T-helper 17 cell (primary cell): ENCODE measurements at places on chromosomes 2 and 18.

DNA sequence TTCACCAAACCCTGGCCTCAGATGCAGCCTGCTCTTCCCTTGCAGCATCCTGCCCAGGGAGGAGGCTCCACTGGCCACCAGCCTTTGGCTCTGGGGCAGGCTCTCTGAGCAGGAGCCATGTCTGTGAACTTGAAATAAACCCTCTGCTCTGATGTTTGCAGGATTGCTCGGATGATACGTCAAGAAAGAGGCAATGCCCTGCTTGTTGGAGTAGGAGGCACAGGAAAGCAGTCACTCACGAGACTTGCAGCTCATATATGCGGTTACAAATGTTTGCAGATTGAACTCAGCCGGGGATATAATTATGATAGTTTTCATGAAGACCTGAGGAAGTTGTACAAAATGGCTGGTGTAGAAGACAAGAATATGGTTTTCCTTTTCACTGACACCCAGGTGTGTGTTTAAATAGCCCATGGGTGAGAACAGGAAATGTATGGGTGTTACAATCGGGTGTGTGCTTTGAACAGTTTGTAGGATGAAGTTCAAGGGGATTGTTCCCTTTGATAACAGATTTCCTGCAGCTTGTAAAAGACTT, 177.9 kb downstream of the DNAH6 start:
- no peak for DNase-seq

DNA sequence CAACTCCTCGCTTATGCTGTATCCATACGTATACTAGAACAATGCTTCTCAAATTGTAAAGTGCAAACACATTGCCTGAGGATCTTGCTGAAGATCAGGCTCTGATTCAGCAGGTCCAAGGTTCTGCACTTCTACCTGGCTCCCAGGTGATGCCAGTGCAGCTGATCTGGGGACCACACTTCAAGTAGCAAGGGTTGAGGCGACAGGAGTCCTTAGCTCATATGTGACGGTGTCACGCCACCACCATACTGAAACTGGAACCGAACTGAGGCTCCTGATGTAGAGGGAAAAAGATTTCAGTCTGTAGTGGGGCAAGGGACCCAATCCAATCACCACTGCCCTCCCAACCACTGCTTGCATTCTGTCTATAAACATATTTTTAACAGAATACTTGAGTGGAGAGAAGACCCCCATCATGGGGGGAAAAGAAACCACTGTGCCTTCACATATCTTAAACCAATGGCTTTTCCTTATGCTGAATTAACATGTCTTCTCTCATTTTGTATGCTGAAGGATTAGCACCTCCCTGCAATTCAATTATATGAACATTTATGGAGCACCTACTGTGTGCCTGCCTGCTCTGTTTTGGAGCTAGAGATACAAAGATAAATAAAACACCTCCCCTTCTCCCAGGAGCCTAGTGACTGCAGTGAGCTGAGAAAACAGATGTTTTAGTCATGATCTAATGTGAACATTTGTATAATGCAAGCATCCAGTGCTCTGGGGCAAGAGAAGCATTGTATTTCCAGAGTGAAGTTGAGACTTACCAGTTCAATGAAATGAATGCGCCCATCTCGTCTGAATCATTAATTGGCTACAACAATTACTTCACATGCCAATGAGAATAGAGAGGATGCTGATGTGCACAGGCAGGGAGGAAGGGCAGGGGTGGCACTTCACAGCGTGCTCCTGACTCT, 6.6 kb upstream of the ASAP2 start:
- no peak for DNase-seq

GRCh38 chr2:207770602-207771404, 1.1 kb upstream of the FZD5 start:
- no peak for DNase-seq

DNA sequence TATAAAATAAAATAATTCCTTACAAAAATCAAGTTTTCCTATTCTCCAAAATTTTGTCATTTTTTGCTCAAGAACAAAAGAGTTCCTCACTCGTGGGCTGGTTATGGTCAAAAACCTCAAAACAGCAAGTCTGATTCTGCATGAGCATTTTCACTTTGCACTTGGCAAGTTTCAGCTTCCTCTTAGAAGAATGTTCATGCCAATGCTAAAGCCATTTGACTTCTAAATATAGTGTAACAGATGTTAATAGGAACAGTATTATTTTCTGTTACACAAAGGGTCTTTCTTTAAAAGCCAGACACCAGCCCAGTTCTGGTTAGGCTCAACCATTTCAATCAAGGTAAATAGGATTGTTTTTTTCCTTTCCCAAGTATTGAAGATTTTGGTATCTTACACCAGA, 261.3 kb upstream of the CCDC68 start:
- DNase-seq, result no peak

GRCh38 chr2:37586663-37587317, 84.7 kb downstream of the CDC42EP3 start:
- no peak for DNase-seq

- DNase-seq, result no peak
These were observed 63.9 kb downstream of the CCBE1 start for GRCh38 chr18:59633317-59633716.

DNA sequence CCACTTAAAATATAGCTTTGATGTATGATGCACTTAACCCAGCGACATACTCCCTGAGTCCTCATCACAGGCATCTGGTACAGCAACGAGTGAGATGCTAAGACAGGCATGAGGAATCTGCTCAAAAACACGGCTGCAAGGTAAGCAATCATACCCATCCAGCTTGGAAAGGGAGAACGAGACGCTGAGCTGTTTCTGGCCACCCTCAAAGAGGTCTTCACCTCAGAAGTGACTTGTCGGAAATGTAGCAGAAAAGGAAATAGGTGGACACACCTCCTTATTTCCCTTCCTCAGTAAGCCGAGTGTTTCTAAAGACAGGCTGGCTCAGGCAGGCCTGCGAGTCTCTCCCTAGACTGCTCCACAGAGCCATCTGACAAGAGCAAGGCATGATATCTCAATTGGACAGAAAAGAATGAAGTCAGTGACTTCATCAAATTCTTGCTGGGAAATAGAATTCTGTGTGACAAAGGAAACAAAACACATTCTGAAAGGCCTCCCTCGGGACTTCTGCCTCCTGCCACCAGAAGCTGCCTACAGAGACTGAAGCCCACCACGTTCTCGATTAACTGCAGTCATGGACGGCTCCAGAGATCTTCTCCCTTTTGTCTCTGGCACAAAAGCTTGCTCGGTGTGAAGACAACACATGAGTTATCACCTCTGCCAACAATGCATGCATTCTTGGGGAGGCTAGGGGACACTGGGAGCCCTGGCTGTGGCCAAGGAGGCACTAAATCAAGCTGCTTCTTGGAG, 84.3 kb downstream of the UXS1 start:
- DNase-seq, result no peak

GRCh38 chr18:21538230-21538629, 62.3 kb downstream of the ESCO1 start:
- DNase-seq, result no peak

- no peak for DNase-seq
These were observed 53.7 kb downstream of the BCL11A start for GRCh38 chr2:60499651-60500265.

DNA sequence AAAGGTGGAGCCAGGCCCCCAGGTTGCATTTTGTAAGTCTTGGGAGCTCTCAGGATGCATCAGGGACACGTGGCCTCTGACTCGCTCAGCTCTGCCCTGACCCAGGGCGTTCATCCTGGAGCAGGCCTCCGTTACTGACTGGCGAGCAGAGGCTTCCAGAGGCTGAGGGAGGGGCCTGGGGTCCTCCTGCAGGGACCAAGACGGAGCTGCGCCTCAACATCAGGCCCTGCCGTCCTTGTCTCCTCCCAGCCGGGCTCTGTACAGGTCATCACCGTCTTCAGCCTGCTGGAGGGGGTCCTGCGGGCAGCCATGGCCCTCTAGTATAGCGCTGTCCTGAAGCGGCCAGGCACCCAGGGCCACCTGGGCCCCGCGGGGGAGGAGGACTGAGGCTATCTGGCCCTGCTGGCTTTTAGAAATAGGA, 10.2 kb upstream of the ALPP start:
- DNase-seq, result no peak

DNA sequence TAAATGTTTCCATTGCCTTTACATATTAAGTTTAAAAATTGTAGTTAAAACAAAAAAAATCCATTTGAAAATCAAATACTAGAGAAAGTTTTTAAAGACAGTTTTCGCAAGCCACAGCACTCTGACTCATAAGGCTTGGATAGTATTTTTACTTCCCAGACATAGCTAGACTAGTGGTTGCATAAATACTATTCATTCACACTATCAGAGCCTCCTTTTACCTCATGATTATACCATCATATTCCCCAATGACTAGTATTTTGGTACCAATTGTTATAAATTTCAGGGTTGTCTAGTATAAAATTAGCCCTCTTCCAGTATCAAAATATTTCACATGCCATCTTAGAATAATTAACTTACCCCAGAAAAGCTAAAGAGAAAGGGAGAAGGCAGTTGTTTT, 393.5 kb downstream of the ERBB4 start:
- DNase-seq, result no peak

- DNase-seq, result no peak
These were observed 12.9 kb upstream of the ETAA1 start for GRCh38 chr2:67384123-67384822.

DNA sequence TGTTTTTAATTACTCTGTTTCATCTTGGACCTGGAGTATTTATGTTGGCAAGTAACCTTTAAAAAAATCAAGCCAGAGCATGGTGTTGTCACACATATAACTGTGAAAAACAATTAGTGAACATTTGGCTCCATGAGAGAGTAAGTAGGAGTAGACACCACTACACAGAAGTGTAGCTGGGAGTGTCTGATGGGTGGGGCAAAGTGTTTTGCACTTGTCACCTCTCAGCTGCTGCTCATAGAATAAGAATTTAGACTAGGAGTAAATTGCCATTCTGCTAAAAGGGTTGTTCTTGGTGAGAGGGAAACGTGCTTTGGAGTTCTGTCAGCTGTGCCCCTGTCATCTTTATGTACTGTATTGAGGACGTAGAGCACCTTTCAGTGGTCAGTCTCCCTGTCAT, 114.5 kb downstream of the TTC27 start:
- DNase-seq, result no peak

GRCh38 chr2:139778732-139779131, 998.5 kb upstream of the NXPH2 start:
- DNase-seq, result no peak

- DNase-seq, result no peak
These were observed 7.3 kb downstream of the EMX1 start for GRCh38 chr2:72924353-72925240.

GRCh38 chr2:123723706-123724105, 301.4 kb upstream of the CNTNAP5 start:
- DNase-seq, result no peak

GRCh38 chr18:45663403-45664045, 48.2 kb downstream of the SLC14A2 start:
- DNase-seq, result no peak

- DNase-seq, result no peak
These were observed 73.8 kb downstream of the CLHC1 start for GRCh38 chr2:55158111-55158814.

GRCh38 chr2:230220347-230220969, 674 bp upstream of the SP110 start:
- DNase-seq, result no peak

- no peak for DNase-seq
These were observed 91.0 kb downstream of the EPB41L5 start for GRCh38 chr2:120103723-120104467.

DNA sequence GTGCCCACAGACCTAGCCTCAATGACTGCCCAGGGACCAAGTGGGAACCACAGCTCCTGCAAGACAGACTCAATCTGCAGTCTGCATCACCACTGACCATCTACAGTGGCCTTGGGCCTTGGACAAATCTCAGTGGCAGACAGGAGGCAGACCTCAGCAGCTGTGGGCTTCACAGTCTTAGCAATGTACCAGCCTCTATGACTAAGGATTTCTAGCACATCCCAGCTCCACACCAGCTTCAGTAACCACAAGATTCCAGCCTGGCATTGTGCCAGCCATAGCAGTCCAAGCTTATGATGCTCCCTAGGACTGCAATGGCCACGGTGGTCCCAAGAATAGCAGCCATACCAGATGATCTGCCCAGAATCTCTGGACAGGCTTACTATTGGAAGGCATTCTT, 19.6 kb upstream of the WDR75 start:
- no peak for DNase-seq

DNA sequence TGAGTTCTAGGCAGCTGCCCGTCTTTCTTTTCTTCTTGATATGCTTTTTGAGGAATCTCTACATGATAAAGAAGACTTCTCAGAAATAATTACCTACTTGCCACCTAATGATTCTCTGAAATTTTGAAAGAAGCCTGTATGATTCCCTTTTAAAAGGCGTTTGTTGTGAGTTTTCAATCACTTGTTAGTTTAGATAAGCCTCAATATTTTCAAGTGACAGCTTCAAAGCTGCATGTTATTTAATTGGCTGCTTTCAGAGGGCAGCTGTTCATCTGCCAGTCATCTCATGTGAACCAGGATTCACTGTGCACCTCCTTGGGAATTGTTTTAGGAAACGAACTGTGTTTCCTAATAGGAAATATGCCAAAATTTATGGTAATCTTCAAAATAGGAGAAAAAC, 938.1 kb downstream of the CPS1 start:
- DNase-seq, result no peak

- DNase-seq, result peak; percentile 21
These were observed 133.9 kb downstream of the MAP4K4 start for GRCh38 chr2:101831351-101831865.

DNA sequence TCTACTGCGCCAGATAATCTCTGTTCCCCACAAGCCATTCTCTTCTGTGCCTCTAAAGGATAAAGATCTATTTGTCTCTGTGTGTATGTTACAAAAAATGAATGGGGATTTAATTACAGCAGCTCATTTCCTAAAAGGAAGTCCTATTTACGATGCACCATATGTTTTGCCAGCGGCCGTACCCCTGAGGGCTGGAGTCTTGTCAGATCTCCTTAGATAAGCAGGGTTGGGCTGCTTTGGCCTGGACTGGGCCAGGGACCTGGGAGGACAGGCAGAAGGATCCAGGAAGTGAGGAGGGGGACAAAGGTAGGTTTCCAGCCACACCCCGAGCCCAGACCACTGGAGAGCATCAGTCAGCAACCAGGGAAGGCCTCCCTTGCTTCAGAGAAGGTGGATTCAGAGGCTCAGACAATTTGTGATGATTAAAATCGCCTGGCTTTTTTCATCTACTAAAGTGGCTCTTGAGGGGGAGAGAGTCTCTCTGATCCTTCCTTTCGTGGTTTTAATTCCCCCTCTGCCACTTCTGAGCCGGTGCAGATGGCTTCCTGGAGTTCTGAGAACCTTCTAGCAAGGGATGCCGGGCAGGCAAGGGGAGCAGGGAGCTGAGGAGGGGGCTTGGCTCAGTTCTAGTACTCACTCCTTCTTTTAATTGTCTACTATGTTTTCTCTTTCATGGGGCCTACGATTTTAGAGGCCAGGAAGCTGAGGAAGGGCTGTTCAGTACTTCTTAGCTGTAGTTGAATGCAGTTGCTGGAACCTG, 42.1 kb downstream of the MYCN start:
- no peak for DNase-seq
